HCT116 (cell line): ENCODE measurements at places on chromosomes 16 and 17.

DNA sequence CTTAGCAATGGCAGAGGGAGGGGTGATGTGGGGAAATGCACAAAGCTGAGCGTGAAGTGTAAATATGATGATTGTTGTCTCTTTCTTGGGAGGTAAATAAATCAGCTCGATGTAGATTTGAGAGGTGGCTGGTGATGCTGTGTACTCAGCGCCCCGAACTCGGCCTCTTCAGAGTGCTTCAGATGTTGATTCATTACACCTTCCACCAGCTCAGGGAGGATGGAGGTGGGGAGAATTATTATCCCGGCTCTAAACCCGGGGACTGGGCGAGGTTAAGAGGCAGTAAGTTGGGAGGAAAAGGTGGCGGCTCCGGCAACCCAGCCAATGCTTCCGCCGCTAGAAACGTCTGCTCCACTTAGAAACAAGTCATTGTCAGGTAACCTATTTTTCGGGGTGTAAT lies 86.5 kb downstream of the RPA1 start:
- DNase-seq: no peak

- no peak for DNase-seq
These were observed 207.9 kb upstream of the HSBP1 start for GRCh38 chr16:83599789-83600462.

DNA sequence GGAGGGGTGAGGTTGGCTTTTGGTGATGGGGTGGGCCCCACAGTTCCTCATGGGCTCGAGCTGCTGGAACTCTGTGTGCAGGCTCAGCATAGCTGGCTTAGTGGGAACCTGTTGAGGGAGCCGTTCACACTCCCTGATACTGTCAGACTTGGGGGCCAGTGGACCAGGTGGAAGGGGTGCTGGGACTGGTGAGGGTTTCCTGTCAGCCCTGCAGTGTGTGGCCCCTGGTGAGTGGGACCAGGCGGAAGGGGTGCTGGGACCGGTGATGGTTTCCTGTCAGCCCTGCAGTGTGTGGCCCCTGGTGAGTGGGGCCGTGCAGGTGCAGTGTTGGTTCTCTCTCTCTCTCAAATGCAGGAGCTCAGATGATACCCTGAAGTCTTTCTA lies 45.1 kb upstream of the ZNF750 start:
- no peak for DNase-seq

DNA sequence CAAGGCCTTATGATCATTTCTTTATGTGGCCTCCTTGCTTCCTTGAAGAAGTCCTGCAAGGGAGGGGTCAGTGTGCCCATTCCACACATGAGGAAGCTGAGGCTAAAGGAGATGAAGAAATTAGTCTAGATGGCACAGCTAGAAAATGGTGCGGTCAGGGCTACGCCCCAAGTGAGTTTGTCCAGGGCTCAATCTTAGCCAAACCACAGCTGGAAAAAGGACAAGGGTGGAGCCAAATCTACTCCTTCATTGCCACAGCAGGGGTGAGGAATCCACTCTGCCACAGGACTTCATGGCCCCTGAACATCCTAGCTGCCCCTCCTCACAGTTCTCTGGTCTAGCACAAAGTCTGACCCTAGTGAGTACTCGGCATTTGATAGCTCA lies 16.2 kb downstream of the BEAN1 start:
- DNase-seq: no peak

- DNase-seq: no peak
These were observed 284.0 kb upstream of the PMFBP1 start for GRCh38 chr16:72455743-72456659.
